ENCODE measurements at places on chromosomes 1 and 21.

DNA sequence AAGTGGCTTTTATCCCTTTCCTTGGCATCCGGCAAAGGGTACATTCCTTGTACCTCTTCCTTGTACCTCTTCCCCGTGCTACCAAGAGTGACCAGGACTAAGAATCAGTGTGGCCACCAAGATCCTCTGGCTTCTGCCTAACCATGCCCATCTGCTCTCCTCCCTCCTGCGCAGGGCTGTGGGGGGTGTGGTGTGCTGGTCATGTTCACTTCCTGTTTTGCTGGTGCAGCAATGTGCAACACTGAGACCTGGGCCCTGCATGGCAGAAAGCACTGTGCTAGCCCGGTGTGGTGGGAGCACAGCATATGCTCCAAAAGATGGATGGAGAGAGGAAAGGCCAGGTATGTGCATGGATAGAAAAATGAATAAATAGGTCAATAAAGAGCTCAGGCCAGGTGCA, 33.3 kb upstream of the TENT5C start:
- DNase-seq, result no peak

- DNase-seq, result no peak
These were observed 21.4 kb downstream of the SLC2A1 start for GRCh38 chr1:42937141-42937696.

- DNase-seq, result no peak
These were observed 186.6 kb downstream of the GRIK3 start for GRCh38 chr1:36847761-36848160.

DNA sequence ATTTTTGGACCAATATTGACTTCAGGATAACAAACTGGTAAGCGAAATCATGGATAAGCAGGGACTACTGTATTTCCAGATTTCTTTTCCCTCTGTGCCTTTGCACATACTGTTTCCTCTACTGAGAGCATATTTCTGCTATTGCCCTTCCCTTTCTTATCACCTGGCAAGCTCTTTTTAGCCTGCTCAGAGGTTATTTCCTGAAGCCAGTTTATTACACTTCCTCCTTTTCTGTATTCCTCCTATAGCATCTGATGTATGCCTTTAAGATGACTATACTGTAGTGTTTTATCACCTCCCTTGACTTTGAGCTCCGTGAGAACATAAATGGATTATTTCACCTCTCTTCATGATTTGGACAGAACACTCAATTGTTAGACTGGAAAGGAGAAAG, 49.0 kb downstream of the MAGI3 start:
- no peak for DNase-seq

GRCh38 chr1:202691816-202692215, 18.4 kb downstream of the SYT2 start:
- no peak for DNase-seq

DNA sequence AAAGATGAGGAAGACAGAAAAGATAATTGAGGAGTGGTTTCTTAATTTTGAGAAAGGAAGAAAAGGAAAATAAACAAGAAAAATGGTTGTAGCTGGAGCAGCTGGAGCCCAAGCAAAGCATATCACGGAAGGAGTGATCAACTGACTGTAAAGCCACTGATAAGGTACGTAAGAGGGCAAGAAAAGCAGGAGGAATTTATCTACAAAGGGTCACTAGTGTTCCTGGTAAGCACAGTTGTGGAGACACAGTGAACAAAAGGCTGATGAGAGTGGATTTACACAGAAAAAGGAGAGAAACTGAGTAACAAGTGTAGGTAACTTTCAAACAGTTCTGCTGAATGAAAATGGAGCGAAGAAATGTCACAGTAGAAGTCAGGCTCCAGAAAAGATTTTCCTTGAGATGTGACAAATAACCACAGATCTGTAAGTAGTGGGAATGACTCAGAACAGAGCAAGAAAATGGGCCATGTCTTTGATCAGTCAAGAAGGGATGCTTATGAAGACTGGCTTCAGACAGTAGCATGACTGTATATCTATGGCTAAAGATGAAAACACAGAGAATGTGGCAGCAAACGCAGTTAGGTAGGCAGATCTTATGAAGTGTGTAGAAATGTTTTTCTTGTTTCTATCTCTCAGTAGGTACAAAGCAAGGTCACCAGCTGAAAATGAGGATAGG, 45.6 kb upstream of the RBM34 start:
- no peak for DNase-seq

DNA sequence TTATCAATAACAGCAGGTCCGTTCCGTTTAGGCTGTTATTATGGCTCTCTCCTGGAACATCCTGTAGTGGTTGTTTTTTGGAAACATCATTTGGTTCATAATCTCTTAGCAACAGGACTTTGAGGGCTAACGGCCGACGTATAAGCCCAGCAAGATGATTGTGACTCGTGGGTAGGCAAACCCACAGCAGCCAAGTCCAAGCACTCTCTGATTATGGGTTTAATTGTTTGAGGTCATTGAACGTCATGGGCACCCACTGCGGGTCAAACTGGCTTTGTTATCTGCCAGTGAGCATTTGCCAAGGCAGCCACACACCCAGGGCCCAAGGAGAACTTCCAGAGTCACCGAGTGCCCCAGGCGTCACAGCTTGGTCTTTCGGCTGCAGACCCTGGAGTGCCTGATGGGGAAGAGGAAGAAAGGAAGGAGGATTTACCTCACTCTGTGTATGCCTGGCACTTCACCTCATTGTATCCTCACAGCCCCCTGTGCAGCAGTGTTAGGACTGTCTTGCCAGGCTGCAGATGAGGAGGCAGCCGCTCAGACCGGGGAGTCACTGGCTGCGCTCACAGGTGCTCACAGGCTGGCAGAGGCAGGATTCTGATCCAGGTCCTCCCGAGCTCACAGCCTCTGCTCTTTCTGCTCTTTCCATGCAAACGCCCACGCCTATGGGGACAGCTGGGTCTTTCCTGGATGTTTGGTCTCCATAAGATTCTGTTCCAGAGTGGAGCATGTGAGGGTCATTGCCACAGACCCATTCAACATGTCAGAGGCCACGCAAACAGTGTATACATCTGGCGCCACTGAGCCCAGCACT, 30.8 kb upstream of the EPS8L3 start:
- peak; percentile 59 for DNase-seq

DNA sequence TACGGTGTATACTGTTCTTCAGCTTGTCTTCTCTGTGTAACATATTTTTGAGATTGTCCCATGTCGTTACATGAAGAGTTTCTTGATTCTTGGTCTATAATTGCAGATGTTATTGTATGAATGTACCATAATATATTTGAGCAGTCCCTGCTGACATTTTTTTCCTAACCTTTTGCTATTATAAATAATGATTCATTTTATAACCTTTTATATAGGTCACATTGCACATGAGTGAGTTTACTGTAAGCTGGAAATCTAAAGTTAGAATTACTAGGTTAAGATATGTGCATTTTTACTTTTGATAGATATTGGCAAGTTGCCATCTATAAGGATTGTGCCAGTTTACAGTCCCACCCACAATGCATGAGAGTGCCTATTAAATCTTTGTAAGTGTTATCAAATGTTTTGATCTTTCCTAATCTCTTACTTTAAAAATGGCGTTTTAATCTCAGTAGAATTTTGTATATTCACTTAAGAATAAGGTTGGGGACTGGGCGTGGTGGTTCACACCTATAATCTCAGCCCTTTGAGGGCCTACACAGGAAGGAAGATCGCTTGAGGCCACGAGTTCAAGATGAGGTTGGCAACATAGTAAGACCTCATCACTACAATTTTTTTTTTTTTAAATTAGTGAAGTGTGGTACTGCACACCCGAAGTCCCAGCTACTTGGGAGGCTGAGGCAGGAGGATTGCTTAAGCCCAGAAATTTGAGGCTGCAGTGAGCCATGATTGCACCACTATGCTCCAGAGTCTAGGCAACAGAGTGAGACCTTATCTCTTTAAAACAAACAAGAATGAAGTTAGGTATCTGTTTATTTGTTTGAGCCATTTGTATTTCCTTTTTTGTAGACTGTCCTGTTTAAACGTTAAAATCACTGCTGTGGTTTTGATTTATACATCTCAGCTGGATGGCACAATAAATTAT, 36.5 kb downstream of the ZMYM1 start:
- no peak for DNase-seq

GRCh38 chr1:2300004-2300771, 72.1 kb downstream of the SKI start:
- no peak for DNase-seq

GRCh38 chr1:210125143-210125542, 107.5 kb upstream of the SERTAD4 start:
- DNase-seq, result no peak

GRCh38 chr1:173403996-173404395, 73.1 kb upstream of the PRDX6 start:
- DNase-seq, result no peak

- no peak for DNase-seq
These were observed 13.9 kb downstream of the KCNK1 start for GRCh38 chr1:233627823-233628222.

- no peak for DNase-seq
These were observed 289.5 kb downstream of the SIPA1L2 start for GRCh38 chr1:232340446-232340845.

GRCh38 chr1:6580593-6581409, 1.0 kb downstream of the ZBTB48 start:
- DNase-seq, result no peak

DNA sequence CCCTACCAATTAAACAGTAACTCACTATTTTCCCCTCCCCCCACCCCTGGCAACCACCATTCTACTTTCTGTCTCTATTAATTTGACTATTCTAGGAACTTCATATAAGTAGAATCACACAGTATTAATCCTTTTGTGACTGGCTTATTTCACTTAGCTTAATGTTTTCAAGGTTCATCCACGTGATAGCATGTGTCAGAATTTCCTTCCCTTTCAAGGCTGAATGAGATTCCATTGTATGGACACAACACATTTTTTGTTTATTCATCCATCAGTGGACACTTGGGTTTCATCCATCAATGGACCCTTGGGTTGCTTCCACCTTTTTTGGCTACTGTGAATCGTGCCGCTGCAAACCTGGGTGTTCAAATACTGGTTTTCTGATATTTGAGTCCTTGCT, 41.7 kb downstream of the EIF2D start:
- no peak for DNase-seq

DNA sequence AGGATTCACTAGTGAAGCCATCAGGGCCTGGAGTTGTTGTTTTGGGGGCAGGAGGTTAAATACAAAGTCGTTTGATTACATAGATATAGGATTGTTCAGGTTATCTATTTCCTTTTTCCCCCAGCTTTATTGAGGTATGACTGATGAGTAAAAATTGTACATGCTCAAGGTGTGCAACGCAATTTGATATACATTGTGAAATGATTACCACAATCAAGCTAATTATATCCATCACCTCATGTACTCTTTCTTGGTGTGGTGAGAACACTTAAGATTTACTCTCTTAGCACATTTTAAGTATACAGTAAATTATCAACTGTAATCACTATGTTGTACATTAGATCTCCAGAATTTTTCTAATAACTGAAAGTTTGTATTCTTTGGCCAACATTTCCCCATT, 6.0 kb downstream of the FGGY start:
- no peak for DNase-seq

DNA sequence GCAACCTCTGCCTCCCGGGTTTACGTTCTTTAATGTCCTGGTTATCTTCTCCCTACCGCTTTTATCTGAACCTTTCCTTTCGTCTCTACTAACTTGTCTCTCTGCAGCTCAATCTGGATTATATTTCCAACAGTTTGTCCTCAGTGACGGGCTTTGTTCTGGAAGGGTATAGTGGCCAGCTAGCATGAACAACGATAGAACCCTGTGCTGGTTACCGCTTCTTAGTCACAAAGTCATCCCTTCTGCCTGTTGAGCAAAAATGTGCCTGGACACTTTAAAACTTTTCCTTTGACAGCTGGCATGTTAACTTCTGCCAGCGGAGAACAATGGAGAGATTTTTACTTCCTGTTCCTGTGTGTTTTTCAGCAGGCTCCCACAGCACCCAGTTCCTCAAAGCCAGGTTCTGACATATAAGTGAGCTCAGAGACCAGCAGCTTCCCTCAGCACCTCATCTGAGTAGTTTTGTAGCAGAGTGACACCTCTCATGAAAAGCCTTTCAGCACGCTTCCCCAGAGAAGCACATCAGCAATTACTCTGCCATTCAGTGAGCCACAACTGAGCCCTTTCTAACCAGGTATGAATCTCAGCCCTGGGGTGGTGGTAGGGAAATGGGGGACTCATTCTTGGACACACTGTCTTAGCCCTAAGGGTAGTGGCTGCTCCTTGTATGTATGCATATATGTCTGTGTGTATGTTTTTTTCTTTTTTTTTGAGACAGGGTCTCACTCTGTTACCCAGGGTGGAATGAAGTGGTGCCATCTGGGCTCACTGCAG, 23.6 kb upstream of the CCDC17 start:
- DNase-seq, result no peak

GRCh38 chr1:76905876-76906595, 38.8 kb downstream of the ST6GALNAC5 start:
- no peak for DNase-seq

DNA sequence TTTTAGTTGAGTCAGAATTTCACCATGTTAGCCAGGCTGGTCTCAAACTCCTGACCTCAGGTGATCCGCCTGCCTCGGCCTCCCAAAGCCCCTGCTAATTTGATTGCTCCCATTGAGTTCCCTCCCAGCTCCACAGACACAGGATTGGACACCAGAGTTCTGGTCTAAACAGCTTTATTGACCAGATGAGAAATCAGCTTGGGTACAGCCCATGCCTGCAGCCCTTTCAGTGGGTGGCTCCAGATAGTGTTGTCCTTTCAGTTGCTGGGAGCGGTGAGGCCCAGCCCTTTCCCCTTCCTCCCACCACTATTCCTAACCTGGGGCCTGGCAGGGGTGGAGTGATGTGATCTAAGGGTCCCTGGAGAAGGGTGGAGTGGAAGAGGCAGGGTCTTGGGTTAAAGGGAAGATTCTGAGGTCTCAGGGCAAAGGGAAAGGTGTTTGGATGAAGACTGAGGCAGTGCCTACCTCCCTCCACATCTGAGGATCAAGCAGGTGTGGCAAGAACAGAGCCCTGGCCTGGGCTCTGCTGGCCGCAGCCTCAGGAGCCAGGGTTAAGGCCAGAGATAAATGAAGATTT, 14.5 kb upstream of the PHLDA3 start:
- DNase-seq, result no peak

- DNase-seq, result no peak
These were observed 106.0 kb downstream of the ADAMTS1 start for GRCh38 chr21:26739189-26739588.

DNA sequence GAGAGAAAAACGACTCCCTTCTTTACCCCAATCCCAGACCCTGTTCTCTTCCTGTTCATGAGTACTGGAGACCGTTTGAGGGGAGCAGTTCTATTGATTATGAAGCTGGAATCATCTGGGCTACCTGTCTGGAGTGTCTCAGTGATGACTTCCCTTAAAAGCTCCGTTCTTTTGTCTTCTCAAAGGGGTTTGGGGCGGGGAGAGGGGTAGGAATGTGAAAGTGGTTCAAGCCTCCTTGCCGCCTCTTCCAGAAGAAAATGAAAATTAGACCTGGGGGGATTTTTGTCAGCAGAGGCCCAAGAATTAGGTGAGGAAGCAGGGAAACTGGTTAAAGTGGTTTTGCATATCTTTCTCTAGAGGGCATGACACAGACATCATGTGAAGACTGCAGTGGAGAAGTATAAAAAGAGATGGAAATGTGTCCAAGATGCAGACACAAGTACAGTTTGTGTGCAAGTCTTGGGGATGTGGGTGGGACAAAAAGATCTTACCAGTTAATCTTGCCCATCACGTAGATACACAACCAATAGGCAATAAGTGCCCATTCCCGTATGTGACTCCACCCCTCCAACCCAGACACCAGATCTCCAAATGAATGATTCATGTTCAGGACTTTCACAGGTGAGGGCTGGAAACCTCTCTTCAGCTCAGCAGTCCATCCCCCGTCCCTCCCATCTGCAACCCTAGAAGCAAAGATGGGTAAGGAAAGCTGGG, 470 bp upstream of the MTMR11 start:
- DNase-seq, result no peak

- peak; percentile 64 for DNase-seq
These were observed 64.6 kb upstream of the FMN2 start for GRCh38 chr1:240027059-240027462.

- peak; percentile 53 for DNase-seq
These were observed 30.0 kb upstream of the SGIP1 start for GRCh38 chr1:66503841-66504470.
